ENCODE measurements at places on chromosomes 1 and 21.

GRCh38 chr1:55695552-55695951 lies 480.4 kb upstream of the USP24 start:
- DNase-seq = no peak

- no peak for DNase-seq
Observed at GRCh38 chr1:63289135-63289534, 33.2 kb upstream of the FOXD3 start.

- DNase-seq = peak; percentile 80
Observed at GRCh38 chr1:54800899-54801759, at the start of gene TTC22. TTC22 (minus strand) TSS chr1:54801323; CDS start chr1:54801163, 160 bp downstream.

DNA sequence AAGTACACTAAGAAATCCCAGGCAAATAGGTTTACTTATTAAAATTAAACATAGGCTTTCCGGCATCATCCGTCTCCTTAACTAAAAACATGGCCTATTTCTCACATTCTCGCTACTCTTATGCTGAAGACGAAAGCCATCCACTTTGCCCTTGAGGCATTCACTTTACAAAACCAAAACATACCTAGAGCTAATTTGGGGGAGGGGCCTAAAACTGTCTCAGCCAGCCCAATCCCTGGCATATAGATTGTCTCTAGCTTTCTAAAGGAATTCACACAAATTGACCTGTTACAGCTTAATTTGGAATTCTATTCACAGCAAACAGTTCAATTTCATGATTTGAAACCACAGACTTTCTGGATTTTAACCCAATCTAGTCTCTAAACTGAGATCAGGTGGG lies 34.8 kb downstream of the SLC35D1 start:
- DNase-seq = no peak

DNA sequence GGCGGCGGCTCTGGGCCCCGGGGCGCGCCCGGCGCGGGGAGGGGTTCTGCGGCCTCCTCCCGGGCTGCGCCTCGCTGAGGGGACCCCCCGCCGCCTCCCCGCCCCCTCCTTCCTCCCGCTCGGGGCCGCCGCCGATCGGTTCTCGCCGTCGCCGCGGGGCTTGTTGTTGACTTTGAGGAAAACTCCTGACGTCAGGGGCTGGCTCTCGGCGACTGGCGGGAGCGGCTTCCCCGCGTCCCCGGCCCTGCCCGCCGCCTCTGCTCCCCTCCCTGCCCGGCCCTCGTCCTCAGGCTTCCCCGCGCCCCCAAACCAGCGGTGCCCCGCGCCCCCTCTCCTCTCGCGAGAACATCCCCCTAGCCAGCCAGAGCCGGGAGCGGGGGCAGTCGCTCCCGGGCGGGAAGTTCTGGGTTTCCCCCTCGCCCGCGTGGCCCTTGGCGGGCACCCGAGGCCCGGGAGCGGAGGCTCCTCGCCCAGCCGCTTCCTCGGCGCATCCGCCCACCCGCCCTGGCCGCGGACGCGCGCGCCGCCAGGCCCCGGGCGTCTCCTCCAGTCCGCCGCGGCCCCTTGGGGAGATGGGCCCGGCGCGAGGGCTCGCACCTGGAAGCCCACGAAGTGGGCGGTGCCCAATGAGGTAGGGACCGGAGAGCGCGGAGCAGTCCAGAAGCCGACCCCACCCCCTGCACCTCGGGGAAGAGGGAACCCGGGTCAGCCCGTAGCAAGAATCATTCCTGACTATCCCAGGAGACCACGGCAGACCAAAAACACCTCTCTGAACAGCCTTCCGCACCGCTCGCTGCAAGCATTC lies 611 bp upstream of the AKT3 start:
- peak; percentile 54 for DNase-seq

DNA sequence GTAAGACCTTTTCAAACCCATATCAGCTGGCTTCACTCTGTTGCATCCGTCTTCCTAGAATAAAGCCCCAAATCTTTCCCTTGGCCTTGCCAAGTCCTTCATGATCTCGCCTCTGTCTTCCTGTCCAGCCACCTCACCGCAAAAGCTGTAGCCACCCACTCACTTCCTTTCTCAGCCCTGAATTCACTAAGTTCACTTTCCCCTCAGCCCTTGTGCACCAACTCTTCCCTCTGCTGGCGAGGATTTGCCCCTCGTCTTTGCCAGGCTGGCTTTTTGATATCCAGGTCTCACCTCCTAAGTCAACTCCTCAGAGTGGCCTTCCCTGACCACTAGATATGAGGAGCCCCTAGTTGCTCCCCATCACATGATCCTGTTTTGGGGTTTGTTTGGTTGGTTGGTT lies 3.9 kb upstream of the COL16A1 start:
- DNase-seq = peak; percentile 45

DNA sequence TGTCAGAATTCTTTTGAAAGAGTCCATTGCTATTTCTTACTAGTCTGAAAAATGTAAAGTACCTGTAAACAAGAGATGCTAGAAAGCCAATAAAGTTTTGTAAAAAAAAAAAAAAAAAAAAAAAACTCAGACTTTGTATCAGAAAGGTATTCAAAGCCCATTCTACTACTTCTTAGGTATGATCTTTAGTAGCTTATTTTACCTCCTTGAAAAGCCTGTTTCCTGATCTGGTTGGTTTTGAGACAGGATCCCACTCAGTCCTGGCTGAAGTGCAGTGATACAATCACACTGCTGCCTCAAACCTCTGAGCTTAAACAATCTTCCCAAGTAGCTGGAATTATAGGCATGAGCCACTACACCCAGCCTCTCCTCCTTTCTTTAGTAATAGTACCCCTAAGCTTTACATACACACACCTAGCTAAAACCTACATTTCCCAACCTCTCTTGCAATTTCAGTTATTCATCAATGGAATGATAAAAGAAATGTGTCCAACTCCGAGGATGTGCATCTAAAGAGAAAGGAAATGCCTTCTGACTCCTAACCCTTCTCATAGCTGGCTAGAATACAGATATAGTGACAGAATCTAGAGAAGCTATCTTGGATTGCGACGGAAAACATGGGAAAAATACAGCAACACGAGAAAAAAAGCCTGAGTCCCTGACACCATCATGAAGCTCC lies 30.6 kb downstream of the EPS15 start:
- no peak for DNase-seq

GRCh38 chr1:40161125-40161887 lies at the start of gene RLF:
RLF (plus strand) TSS chr1:40161387; CDS start chr1:40161400, 13 bp downstream.
- peak; percentile 95 for DNase-seq

All from epithelial cell of esophagus (primary cell).